ENCODE measurements at places on chromosomes 2 and 18. TPM values are rescaled to one million over a fixed set of nuclear protein-coding genes. Genes with fewer than 3 reads are reported as not detected.
A peak's percentile ranks its signal among the peaks of the same experiment; 100 is the strongest.

DNA sequence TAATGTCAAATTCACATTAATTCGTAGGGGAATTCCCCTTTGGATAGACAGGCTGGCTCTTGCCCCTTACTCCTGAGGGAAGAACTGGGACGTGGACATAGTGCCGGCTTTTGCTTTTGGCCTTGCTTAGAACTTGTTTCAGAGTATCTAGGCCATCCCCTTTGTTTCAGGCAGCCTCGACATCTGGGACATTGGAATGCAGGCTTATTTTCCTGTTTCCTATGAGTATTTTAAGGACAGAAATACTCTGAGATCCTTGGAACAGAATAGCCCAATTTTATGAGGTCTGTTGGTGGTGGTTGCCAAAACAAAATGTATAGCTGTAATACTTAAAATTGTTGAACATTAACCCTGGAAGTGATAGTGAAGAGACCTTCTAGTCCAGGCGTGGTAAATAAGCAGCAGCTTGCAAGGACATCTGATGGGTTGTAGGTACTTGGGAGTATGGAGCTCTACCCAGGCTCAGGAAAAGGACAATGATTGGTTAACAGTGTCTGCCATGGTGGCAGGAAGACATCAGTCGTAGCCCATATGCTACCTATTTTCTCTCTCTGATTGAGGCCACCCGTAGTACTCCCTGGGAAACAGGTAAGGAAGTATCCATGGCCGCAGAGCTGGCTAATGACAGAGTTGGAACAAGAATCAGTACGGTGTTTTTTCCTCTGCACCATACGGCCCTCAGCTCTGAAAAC is 112.4 kb downstream of the CDK15 start:
- no peak for DNase-seq
- no peak overlapping the region for H3K4me3 ChIP-seq
- H3K36me3 ChIP-seq = no peaks in the 10 kb centered on the region
- no peak overlapping the region for H3K27ac ChIP-seq
- H3K4me1 ChIP-seq = peaks cover 3% of the 10 kb centered on the region

DNA sequence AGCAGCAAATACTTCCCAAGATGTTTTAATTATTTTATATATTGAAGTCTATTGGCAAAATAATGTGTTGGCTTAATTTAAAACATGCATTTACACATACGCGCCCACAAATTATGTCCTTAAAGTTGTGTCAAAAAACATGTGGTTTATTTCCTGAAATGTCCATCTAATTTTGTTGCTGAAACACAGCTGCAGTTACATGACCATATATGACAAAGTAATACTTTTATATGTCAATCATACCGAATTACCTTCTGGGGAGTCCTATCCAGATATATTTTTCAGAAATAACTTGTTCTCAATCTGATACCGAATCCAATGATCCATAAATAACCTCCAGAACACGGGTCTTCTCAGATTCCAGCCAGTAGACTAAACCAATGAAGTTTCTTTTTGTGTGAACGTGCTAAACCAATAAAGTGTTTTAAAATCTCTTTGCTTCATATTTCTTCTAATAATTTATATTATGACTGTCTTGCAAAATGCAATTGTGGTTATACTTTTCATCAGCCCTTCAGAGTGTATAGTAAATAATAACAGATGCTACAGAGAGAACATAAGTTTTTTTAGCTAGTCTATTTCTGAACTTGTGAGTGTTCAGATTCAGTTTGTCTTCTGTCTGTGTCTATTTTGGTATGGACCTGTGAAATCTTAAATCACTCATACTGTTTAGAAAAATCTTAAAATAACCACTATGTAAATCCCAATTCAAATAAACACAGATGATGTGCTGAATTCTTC is 2.4 kb downstream of the SCG2 start:
- H3K27ac ChIP-seq = peak overlapping the region; percentile 96
- H3K4me3 ChIP-seq = peak overlapping the region; percentile 68
- H3K4me1 ChIP-seq = peaks cover 55% of the 10 kb centered on the region
- H3K36me3 ChIP-seq = peaks cover 14% of the 10 kb centered on the region
- DNase-seq = no peak

DNA sequence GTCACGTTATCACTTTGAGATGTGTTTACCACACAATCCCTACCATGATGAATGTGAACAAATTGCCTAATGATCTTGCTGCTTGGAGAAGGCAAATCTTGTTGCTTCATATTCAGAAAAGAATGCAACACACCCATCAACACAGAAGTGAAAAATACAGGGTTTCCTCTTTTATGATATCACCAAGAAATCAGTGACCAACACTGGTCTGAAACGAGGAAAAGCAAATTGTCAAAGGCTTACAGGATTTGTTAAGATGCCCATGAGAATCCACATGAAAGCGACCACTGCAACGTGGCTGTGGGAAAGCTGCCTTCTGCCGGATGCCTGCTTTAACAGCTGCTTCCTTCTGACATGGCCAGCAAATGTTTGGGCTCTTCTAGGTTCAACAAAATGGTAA is 397.6 kb upstream of the LRATD1 start:
- no peak for DNase-seq
- no peak overlapping the region for H3K4me3 ChIP-seq
- H3K36me3 ChIP-seq = no peaks in the 10 kb centered on the region
- H3K27me3 ChIP-seq = no peaks in the 10 kb centered on the region
- H3K27ac ChIP-seq = no peak overlapping the region

- no peaks in the 10 kb centered on the region for H3K4me1 ChIP-seq
- no peaks in the 10 kb centered on the region for H3K27me3 ChIP-seq
- H3K4me3 ChIP-seq = no peak overlapping the region
- H3K36me3 ChIP-seq = no peaks in the 10 kb centered on the region
- DNase-seq = no peak
Measured at GRCh38 chr2:147351784-147352183, 493.0 kb upstream of the ACVR2A start.

DNA sequence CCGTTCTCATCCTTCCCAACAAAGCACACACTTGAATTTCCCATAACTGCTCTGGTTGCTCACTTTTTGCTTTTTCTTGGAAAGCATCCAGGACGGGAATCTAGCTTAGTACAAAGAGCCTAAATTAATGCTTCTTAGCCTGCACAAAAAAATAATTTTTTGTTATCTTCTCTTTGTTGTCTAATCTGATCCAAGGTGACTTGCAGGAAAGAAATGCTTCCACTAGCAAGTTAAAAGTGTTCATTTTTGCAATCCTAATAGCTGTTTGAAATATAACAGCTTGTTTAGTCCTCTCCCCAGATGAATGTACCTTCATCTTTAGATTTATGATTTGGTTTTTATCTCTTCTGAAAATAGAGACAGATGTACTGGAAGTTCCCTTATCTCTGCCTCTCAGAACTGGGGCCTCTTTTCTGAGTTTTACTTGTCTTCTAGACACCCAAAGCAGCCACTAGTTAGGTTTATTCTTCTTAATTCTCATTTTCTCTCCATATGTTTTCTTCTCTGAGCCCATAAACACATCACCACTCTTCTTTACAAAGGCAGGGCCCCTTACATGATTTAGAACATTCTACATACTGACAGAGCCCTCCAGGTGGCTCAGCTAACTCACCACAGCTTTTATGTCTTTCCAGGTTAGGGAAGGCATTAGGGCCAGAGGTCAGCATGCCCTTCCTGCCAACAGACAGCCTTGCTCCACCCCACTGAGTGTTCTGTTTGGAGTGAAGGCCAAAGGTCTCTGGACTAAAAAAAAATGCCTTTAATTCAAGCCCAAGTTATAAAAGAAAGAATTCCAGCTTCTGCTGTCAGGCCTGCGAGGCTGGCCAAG is 74.7 kb upstream of the MAP4K3 start:
- H3K27ac ChIP-seq = peak overlapping the region; percentile 9
- no peaks in the 10 kb centered on the region for H3K27me3 ChIP-seq
- no peak overlapping the region for H3K4me3 ChIP-seq
- peaks cover 48% of the 10 kb centered on the region for H3K4me1 ChIP-seq

GRCh38 chr2:53756644-53757043 is 11.0 kb upstream of the CHAC2 start:
- no peak for DNase-seq
- no peaks in the 10 kb centered on the region for H3K4me1 ChIP-seq
- H3K4me3 ChIP-seq = no peak overlapping the region
- no peaks in the 10 kb centered on the region for H3K27me3 ChIP-seq
- H3K36me3 ChIP-seq = peaks cover 26% of the 10 kb centered on the region

GRCh38 chr2:85804583-85804982 is 50.8 kb downstream of the ATOH8 start:
- no peak overlapping the region for H3K4me3 ChIP-seq
- H3K27ac ChIP-seq = no peak overlapping the region
- no peaks in the 10 kb centered on the region for H3K36me3 ChIP-seq
- H3K4me1 ChIP-seq = no peaks in the 10 kb centered on the region
- DNase-seq = no peak
- H3K27me3 ChIP-seq = peaks cover 20% of the 10 kb centered on the region

DNA sequence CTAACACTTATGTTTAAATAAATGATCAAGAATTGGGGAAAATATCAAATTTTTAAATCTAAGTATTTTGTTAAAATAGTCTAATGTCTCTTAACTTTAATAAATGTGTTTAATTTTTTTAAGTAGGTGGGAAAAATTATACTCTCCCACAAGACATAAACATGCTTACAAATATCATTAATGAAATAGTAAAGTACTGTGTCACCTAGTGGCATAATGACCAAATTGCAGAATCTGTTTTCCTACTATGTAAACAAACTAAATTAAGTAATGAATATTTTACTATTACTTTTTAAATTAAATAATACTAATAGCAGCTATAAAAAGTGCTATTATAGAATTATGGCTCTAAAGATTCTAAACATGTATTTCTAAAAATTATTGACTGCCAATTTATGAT is 52.0 kb upstream of the CHAC2 start:
- no peak for DNase-seq
- no peaks in the 10 kb centered on the region for H3K27me3 ChIP-seq
- H3K4me3 ChIP-seq = no peak overlapping the region
- H3K36me3 ChIP-seq = peaks cover 29% of the 10 kb centered on the region
- H3K27ac ChIP-seq = peak overlapping the region; percentile 37

ZDBF2 gene
- total RNA-seq = 24.5 TPM

SDC1 gene
- 11.6 TPM for total RNA-seq

Measured in osteocyte (in vitro differentiated cells).